Umbilical cord (tissue), 2 donors: ENCODE measurements at places on chromosomes 2 and 18. TPM values are rescaled to one million over a fixed set of nuclear protein-coding genes. Genes with fewer than 3 reads are reported as not detected.

DNA sequence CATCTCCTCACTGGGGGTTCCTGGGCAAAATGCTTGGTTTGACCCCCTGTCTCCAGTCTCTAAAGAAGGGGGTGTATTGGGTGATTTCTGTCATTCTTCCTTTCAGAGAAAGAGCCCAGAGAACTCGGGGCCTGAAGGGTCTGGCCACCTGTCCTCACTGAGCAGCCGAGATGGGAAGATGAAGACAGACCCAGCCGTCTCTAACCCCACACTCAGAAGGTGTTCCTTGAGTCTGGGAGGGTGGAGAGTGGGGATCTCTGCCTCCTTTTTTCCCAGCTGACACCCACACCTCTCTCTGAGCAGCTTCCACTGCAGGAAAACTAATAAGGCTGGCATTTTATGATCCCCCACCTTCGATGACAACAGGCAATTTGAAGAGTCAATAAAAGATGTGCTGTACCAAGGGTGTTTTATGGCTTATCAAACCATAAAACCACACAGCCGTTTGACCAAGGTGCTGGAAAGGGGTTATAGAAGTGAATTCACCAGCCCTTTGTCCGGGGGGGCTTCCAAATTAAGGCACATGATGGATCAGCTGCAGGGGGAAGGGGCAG lies 213.8 kb downstream of the SMAD2 start:
- DNase-seq = no peak

GRCh38 chr2:86275384-86275799 lies 62.0 kb downstream of the REEP1 start:
- DNase-seq = no peak

GRCh38 chr2:186822323-186822722 lies 26.6 kb downstream of the ZSWIM2 start:
- DNase-seq = no peak

DNA sequence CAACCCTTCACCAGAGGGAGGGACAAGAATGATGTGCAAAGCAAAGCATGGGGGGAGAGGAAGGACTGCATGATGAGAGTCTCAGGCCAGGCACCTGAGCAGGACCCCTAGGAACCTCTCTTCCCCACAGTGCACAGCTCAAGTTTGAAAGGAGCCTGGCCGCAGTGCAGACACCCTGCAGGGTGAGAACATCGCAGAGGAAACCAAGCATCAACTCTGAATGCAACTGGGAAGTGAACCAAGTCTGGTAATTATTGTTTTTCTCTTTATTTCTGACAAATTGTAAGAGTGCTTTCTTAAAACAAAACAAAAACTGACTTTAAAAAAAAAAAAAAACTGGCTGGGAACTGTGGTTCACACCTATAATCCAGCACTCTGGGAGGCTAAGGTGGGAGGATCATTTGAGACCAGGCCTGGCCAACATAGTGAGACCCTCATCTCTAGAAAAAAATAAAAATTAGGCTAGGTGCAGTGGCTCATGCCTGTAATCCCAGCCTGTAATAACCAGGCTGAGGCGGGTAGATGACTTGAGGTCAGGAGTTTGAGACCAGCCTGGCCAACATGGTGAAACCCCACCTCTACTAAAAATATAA lies 15.3 kb downstream of the NPC1 start:
- DNase-seq = no peak

DNA sequence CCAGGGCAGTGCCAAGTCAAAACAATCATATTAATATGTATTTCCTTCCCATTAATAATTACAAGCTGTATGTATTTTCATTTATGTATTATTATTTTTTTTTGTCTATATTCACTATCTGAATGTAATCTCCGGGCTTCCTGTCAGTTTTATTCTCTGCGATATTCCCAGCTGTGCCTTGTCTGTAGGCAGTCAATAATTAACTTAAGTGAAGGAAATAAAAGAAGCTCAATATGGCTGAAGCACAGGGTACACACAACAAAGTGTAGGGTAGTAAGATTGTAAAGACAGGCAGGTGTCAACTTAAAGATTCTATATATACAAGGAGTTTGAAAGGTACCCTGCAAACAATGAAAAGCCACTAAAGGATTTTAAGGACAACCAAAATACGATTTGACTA lies 122.9 kb downstream of the ROCK1 start:
- no peak for DNase-seq

The C1QL2 gene
- total RNA-seq = 0.48 TPM

DNA sequence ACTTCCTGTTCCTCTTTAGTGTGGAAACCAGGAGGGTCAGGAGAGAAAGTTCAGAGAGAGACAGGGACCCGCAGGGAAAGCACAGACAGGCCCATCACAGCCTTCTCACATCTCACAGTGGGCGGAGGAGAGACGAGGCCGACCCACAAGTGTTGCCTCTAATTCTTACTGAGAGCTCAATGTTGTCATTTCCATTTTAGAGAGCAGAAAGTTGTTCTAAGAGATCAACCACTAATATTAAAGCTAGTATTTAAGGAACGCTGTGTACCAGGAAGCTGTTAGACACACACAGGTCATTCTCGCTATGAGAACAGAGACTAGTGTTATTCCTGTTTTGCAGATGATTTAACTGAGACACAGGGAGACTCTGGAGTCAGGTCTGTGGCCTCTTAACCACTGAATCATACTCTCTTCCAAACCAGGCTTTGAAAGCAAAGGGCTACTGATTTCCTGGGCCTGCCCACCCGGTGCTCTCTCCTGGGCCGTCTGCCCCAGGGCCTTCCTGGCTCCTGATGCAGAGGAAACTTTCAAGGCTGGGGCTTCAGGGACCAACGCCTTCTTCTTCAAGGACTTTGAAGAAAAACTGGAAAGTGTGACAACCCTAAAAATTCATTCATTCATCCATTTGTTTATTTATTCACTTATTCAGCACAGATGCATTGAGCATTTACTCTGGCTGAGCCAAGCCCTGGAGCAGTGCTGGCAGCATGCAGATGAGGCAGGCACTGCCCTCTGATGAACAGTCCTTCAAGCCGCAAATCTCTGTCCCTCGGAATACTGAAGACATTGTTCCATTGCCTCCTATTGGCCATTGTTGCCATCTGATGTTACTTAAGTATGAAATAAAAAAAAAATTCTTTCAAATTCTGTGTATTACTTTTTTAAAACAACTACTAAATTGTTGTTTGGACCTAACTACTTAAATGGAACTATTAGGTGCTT lies 37.2 kb upstream of the BIN1 start:
- DNase-seq = no peak

DNA sequence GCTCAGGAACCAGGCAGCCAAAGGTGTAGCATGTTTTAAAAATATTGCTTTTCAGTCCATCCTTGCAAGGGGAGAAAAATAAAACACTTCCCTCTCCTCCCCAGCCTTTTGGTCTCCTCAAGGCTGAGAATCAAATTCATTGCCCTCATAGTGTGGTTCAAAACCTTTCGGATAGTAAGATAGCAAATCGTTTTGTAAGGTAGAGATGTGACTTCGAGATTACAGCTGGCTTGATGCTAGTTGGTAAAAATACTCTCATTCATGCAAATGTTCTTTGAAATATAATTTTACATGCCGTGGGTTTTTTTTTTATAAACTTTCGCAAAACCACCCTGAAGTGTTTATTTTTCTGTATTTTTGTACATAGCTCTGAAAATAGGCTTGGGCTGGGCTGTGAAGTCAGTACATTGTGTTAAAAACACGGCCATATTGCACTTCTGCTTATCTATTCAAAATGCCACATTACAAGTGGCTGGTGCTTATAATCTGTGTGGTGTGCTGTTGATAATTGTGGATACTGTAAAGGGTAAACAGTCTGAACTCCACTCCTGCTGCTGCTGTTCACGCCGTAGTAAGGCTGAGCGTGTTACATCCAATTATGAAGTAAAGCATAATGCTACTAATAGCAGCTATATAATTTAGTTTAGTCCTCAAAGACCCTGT lies 172.0 kb upstream of the SIX3 start:
- DNase-seq = no peak

The GPBAR1 gene
- total RNA-seq = 2.4 TPM

GRCh38 chr2:70141212-70141901 lies 49.5 kb downstream of the C2orf42 start:
- DNase-seq = peak; percentile 86

The VRK2 gene
- total RNA-seq = 18.5 TPM

The VWC2L gene
- 4.3 TPM for total RNA-seq

DNA sequence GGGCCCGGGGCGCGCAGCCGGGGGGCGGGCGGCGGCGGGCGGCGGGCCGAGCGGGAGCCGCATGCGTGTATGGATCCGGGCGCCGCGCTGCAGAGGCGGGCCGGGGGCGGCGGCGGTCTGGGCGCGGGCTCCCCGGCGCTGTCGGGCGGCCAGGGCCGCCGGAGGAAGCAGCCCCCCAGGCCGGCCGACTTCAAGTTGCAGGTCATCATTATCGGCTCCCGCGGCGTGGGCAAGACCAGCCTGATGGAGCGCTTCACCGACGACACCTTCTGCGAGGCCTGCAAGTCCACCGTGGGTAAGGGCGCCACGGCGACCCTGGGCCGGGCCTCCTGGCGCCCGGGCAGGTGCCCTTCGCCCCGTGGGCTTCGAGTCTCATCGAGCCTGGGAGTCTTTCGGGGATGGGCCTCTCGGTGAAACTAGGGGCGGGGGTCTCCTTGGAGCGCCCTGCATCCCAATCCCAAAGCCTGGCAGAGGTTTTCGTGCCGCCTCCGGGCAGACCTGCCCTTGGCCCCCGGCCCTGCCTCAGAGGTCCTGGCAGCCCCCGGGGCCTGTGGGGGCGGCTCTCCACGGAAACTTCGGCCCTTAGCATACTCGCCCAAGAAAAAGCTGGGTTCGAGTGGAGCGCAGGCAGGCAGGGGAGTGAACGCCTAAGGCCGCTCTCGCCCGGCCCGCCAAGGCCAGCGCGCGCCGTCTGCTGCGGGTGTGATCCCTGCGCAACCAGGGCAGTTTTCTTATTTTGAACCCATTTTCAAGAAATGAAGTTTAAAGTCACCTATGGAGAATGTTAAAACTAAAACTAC lies 622 bp downstream of the RAB12 start:
- DNase-seq = no peak

DNA sequence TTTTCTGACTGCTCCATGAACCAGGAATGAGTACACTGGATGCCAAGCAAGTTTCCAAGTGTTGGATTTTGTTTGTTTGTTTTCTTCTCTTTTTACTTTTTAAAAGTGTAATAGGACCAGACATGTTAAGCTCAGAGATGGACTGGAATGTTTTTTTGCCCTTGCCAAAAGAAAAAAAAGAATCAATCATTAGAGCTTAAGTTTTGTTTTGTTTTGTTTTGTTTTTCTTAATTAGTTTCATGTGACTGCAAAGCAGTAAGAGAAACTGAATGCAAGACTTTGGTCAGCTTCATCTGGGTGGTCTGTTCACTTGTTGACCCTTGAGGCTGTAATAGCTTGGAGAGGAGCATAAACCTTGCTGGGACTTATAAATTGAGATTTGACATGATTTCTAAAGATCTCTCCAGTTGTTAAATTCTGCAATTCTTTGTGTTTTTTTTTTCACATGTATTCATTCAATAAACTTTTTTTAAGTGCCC lies 42.4 kb upstream of the SLC1A4 start:
- no peak for DNase-seq

The UGT1A4 gene
- total RNA-seq = not detected

- peak; percentile 23 for DNase-seq
Measured at GRCh38 chr18:33804258-33804657, 226.2 kb downstream of the ASXL3 start.

GRCh38 chr2:209351636-209352035 lies 72.2 kb upstream of the MAP2 start:
- DNase-seq = no peak
